Testis (tissue), 5 donors: ENCODE measurements at places on chromosomes 2 and 18. TPM values are rescaled to one million over a fixed set of nuclear protein-coding genes. Genes with fewer than 3 reads are reported as not detected.

GRCh38 chr2:129255610-129256313 is 723.7 kb upstream of the RAB6C start:
- H3K4me3 ChIP-seq = no peak overlapping the region
- H3K27me3 ChIP-seq = no peaks in the 10 kb centered on the region
- no peak overlapping the region for H3K27ac ChIP-seq
- no peaks in the 10 kb centered on the region for H3K4me1 ChIP-seq

Gene SULT6B1
- 3.8 TPM for total RNA-seq

Gene TMEM247
- total RNA-seq = 27.2 TPM

Gene HOXD13
- total RNA-seq = 0.31 TPM

Gene SCN1A
- 0.24 TPM for total RNA-seq

- H3K4me1 ChIP-seq = no peaks in the 10 kb centered on the region
- no peaks in the 10 kb centered on the region for H3K27me3 ChIP-seq
- H3K27ac ChIP-seq = no peak overlapping the region
- H3K4me3 ChIP-seq = no peak overlapping the region
- no peak for DNase-seq
These were observed 2.4 kb downstream of the C2orf42 start for GRCh38 chr2:70188460-70188859.
